ENCODE measurements at places on chromosomes 3 and 15. TPM values are rescaled to one million over a fixed set of nuclear protein-coding genes. Genes with fewer than 3 reads are reported as not detected.

- DNase-seq, result peak; percentile 10
These were observed 39.5 kb downstream of the TIGIT start for GRCh38 chr3:114333180-114333922.

DNA sequence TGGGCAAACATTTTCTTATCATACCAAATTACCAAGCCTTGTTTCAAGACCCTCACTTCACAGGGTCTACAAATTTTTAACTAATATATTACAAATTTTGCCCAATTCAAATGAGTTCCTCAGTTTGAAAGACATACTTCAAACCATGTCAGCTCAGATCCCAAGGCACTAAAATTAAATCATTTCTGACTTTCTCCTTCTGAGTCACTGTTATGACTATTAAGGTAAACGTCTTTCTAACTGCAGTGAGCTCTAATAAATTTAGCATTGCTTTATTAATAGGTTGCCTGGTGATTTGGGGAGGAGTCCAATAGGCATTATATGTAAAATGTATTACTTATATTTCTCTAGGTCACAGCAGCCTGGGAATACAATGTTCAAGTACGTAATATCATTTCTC lies 158.2 kb upstream of the ARHGEF26 start:
- DNase-seq, result no peak

DNA sequence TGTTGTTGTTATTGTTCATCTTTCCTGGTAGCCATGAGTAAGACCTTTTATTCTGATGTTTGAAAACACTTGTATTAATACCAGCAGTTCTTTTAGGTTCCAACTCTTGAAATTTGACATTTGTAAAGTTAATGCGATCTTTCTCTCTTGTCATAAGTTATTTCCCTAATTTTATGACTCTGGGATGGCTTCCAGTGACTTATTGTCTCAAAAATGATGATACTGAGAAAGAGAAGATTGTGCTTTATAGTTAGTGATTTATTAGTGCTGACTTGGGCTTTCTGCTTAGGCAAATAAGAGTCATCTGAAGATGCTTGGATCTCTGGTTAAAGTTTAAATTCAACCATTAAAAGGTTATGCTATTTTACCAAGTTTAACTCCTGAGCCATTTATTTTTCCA lies 715.2 kb downstream of the GRM7 start:
- DNase-seq, result no peak

ROBO1 gene
- total RNA-seq, result 169 TPM

ARNT2 gene
- total RNA-seq, result 20.1 TPM

GRCh38 chr15:56699743-56700142 lies 33.6 kb downstream of the ZNF280D start:
- no peak for DNase-seq

GRCh38 chr3:136255672-136256406 lies 5.7 kb downstream of the PCCB start:
- no peak for DNase-seq

GRAMD1C gene
- total RNA-seq, result 10.7 TPM

SPESP1 gene
- total RNA-seq, result not detected

FRMD5 gene
- 10.1 TPM for total RNA-seq

ECE2 gene
- 0.15 TPM for total RNA-seq

CCDC39 gene
- total RNA-seq, result 3.3 TPM

DNA sequence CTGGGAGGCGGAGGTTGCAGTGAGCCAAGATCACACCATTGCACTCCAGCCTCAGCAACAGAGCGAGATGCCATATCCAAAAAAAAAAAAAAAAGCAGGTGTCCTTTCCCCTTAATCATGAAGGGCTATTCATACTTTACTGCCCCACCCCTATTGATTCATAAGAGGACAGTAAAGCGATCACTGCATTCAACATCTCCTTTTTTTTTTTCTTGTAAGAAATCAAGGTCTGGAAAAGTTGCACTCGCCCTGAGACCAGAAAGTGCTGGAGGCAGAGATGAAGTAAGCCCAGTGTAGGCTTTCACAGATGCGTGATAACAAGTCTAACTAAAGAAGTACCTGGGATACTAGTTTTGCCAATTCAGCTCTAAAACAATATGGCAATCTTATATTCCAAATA lies 24.2 kb downstream of the B3GNT5 start:
- no peak for DNase-seq

DNA sequence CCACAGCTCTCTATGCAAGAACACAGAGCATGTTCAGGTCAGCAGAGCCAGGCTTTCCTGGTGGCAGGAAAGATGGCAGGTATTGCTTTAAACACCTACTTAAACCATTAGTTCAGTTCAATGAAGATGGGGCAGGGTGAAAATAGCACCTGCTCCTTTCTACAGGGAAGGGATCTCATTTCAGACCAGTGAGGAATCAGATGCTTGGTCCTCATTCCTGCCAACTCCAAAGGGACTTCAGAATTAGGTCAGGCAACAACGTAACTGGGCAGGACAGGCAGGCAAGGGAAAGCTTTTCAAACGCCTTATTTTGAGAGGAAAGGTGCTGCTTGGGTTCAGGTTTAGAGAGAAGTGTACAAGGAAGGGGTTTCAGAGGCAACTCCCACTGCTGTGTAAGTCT lies 12.6 kb upstream of the RPS17 start:
- no peak for DNase-seq

DNA sequence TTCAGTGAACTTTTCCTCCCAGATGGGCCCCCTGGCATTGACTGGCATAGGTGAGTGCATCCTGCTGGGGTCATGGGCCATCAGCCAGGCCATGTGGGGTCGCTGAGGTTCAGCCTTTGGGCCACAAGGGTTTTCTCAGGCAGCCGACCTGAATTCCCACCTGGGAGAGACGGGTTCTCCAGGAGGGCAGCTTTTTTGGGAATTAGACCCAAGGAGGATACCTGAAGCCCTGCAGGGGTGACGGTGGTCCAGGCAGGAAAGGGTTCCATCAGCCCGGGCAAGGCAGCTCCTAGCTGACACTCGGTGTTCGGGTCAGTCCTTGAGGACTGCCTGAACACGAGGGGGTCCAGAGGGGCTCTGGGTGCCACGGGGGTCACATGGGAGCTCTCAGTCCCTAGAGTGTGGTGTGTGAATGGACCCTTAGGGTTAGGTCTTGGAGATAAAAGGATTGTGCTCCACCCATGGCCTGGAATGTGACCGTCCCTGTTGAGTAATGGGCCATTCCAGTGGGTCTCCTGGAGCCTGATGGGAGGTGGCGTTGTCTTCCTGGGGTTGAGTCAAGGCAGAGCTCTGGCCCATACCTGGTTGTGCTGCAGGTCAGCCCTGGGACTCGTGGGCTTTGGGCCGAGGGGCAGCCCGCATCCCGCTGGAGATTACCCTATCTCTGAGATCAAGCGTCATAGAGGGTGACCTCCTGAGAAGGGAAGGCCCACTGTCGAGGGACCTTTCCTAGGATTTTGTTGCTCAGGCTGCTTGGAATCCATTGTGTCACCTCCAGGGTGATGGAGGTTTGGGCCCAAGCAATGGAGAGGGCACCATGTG lies 192.8 kb downstream of the UBE3A start:
- no peak for DNase-seq

DNA sequence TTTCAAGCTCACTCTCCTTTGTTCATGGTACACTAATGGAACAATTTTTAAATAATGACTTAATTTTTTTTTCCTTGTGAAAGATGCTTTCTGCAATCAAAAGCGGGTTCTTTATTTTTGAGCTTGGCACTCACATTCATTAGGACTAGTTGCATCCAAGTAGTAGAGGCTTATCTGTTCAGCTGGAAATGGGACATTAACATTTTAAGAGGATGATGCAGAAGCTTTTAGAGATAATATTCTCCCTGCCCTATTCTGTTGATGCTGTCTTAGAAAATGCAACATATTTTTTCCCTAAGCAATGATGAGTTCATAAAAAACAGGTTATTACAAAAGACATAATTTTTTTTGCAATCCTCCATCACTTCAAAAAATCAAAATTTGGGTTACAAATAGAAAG lies 900.6 kb downstream of the NTRK3 start:
- no peak for DNase-seq

LPCAT4 gene
- 35.1 TPM for total RNA-seq

SPINK8 gene
- total RNA-seq, result not detected

DNA sequence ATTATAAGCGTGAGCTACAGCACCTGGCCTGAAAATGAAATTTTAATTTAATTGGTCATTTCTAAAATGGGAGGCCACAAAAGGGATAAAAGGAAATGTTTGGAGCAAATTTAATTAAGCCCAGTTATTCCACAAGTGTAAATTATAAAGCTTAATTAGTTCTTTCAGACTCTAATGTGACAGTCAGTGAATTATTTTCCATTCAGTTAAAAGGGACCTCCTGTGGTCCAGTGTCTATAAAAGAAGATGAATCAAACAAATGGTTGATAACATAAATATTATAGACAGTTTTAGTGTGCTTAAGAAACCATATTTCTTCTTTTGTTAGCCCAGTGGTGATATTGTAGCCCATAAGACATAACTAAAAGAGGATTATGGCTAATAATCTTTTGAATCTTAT lies 66.4 kb downstream of the CNOT10 start:
- no peak for DNase-seq

SPTBN5 gene
- not detected for total RNA-seq

DNA sequence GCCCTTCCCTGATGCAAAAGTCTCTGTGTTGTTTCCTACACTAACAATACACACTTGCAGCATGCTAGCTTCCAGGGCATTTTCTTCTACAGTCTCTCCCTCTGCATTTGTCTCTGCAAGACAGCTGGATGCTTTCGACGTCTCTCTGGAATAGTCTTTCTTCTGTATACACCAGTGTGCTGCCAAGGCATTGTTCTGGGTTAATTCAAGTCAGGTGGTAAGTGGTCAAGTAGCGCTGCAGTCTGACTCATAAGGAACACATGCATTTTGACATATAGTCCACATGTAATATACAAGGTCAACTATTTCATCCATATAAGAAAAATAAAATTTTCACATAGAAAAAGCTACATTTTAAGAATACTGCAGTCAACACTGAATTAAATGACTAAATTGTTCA lies 92.7 kb downstream of the MYLK start:
- DNase-seq, result no peak

DNA sequence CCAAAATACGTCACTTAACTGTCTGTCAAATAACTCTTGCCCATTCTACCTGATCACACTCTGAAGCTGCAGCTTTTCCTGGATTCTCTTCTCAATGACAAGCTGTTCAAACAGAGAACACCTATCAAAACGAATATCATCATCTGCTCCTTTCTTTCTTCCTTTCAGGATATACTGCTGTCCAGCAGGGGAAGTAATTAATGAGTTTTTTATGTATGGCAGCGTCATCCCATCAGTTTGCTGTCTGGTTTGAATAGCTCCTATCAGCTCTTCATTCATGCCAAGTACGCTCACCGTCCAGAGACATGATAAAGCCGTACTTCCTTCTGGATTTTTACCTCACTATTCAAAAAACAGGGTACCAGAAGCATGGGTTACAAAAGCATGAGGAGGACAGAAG lies at the start of gene CHRM5:
Gene CHRM5 (plus strand): TSS at position 274 of the 400 bp plus-strand sequence. CDS start 94,221 bp downstream, outside the sequence.
- DNase-seq, result no peak

CERS3 gene
- total RNA-seq, result not detected

PARP14 gene
- total RNA-seq, result 6.1 TPM

GRCh38 chr3:36944641-36945270 lies at the start of gene TRANK1:
Gene TRANK1, minus strand, starts transcription at chr3:36945054. Its CDS starts 245 bp downstream, at chr3:36944809.
- peak; percentile 56 for DNase-seq

P2RY12 gene
- not detected for total RNA-seq

- no peak for DNase-seq
These were observed 33.2 kb downstream of the GREM1 start for GRCh38 chr15:32750979-32751378.

ROBO2 gene
- total RNA-seq, result 12.3 TPM

- no peak for DNase-seq
These were observed 927 bp upstream of the FYTTD1 start for GRCh38 chr3:197748597-197749314.

DNA sequence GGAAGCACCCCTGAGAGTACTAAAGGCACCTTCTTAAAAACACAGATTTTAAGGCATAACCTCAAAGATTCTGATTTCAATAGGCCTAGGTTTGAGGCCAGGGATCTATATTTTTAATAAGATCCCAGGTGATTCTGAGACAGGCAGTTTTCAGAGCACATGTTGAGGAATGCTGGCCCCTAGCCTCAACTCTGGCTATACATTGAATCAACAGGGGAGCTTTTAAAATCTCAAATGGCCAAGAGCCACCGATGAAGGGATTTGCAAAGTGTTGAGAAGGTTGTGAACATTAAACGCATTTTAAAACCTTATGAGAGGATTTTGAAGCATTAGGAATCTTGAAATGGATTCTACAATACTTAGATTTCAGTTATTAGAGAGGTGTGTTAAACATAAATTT lies 268.8 kb upstream of the ARHGEF26 start:
- peak; percentile 31 for DNase-seq

Measured in neural progenitor cell (in vitro differentiated cells).